Esophagus muscularis mucosa (tissue), 4 donors: ENCODE measurements at places on chromosomes 3 and 15. TPM values are rescaled to one million over a fixed set of nuclear protein-coding genes. Genes with fewer than 3 reads are reported as not detected.

Gene GASK1A
- 22.1 TPM for total RNA-seq

Gene MINDY2
- total RNA-seq: 29.8 TPM

Gene RYR3
- total RNA-seq: 5.0 TPM

Gene MKRN3
- 0.42 TPM for total RNA-seq

Gene KLHL24
- total RNA-seq: 132 TPM

Gene VWA5B2
- 0.32 TPM for total RNA-seq

- peaks cover 47% of the 10 kb centered on the region for H3K4me1 ChIP-seq
- DNase-seq: no peak
- H3K36me3 ChIP-seq: peaks cover 9% of the 10 kb centered on the region
- H3K4me3 ChIP-seq: peak overlapping the region; percentile 79
- no peaks in the 10 kb centered on the region for H3K27me3 ChIP-seq
- peak overlapping the region; percentile 90 for H3K27ac ChIP-seq
These were observed 1.2 kb downstream of the LARP6 start for GRCh38 chr15:70852501-70853317.

- peaks cover 7% of the 10 kb centered on the region for H3K27me3 ChIP-seq
- H3K36me3 ChIP-seq: no peaks in the 10 kb centered on the region
- no peaks in the 10 kb centered on the region for H3K4me1 ChIP-seq
- no peak overlapping the region for H3K27ac ChIP-seq
These were observed 11.4 kb upstream of the FETUB start for GRCh38 chr3:186628756-186629155.

GRCh38 chr3:177147790-177148189 is 49.5 kb downstream of the TBL1XR1 start:
- H3K27me3 ChIP-seq: no peaks in the 10 kb centered on the region
- H3K4me3 ChIP-seq: no peak overlapping the region
- no peak overlapping the region for H3K27ac ChIP-seq

DNA sequence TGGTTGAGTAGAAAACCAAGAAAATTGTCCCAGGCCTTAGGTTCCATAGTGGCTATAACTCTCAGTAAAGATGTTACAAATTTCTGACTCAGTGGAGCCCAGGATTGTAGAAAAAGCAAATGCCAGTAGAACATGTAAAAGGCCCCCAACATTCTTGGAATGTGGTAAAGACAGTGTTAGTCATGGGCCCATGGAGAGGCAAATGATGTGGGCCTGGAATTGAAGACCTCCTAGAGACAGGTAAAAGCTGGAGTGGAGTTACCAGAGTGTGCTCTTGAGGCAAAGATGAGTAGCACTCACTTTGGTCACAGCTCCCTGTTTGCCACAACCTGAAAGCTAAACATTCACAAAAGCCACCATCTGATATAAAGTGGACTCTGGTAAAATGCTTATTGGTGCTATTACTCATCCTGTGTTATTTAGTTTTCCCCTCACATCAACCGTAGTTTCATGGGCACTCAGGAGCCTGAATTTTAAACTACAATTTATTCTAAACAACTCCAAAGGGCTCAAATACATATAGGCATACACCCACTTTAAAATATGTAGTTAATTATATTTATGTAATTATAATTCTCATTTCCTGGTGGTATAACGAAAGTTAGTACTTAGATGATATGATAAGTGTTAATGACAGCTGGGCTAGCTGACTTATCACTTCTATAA is 359.6 kb upstream of the NECTIN3 start:
- H3K4me1 ChIP-seq: no peaks in the 10 kb centered on the region
- no peaks in the 10 kb centered on the region for H3K27me3 ChIP-seq
- H3K27ac ChIP-seq: no peak overlapping the region
- no peak for DNase-seq

DNA sequence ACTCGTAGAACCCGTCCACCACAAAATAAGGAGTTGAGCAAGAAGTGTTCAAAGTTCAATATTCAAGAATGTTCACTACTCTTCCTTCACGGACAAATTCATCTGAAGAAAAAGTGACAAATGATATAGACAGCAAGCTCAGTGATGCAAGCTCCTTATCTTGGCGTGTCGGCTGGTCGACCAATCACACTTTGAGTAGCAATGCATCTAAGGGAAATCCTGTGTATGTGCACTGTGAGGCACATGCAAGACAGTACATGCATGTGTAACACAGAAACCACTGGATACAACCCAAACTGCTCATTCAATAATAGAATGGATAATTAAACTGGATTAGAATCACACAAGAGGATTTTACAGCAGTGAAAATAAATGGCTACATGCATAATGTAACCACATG is 64.4 kb upstream of the CSPG5 start:
- no peaks in the 10 kb centered on the region for H3K4me1 ChIP-seq
- H3K27ac ChIP-seq: no peak overlapping the region
- no peaks in the 10 kb centered on the region for H3K27me3 ChIP-seq
- H3K36me3 ChIP-seq: peaks cover 21% of the 10 kb centered on the region
- no peak overlapping the region for H3K4me3 ChIP-seq

DNA sequence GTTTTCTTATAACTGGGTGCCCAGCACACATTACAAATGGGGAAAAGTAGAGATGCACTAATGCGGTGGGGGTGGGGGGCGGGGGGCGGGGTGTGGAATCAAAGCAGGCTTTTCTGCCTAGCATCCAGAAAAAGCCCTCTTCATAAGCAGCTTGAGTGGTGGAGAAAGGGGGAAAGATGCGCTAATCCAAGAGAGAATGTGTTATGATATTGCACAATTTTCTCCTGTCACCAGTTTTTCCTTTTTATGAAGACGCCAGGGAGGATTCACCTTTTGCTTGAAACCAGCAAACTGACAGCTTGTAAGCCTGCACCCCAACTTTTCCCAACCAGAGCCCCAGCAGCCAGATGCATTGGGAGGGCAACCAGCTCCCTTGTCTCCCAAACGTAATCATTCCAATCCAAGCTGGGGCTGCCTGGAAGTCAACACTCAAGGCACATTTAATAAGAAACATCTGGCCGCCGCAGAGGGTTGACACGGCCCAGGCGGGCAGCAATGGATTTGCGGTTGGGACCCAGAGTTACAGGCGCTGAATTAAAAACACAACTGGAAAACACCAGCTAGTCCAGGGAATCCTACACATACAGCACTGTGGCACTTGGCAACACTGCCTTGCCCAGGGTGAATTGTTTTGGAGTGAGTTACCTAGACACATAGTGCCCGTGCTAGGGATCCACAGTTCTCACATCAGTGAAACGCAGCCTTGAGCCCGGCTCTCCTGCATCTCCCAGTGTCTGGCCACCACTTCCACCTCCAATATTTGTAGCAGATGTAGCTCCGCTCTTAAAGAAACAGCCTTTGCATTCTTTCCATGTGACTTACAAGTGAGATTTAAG is 218.5 kb upstream of the PRICKLE2 start:
- peak overlapping the region; percentile 11 for H3K4me3 ChIP-seq
- H3K27me3 ChIP-seq: peaks cover 45% of the 10 kb centered on the region
- no peak overlapping the region for H3K27ac ChIP-seq
- no peak for DNase-seq

DNA sequence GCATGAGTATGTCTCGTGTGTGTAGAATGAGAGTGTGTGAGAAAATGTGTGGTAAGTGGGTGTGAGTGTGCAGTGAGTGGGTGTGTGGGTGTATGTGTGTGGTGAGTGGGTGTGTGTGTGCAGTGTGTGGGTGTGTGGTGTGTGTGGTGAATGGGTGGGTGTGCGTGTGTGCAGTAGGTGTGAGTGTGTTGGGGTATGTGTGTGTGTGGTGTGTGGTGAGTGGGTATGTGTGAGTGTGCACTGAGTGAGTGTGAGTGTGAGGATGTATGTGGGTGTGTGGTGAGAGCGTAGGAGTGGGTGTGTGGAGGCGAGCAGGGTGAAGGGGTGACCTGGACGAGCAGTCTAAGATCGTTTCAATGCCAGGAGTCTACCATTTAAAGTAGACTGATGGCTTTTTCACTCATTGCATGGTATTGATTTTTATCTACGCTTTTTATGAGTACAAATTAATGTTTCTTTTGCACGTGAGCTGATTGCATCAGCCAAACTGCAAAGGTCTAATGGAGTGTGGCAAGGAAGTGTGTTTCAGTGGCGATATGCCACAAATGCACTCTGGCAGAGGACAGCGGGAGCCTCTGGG is 1.6 kb upstream of the CPN2 start:
- H3K4me1 ChIP-seq: no peaks in the 10 kb centered on the region
- no peaks in the 10 kb centered on the region for H3K36me3 ChIP-seq
- no peak overlapping the region for H3K27ac ChIP-seq
- H3K27me3 ChIP-seq: no peaks in the 10 kb centered on the region
- DNase-seq: no peak

DNA sequence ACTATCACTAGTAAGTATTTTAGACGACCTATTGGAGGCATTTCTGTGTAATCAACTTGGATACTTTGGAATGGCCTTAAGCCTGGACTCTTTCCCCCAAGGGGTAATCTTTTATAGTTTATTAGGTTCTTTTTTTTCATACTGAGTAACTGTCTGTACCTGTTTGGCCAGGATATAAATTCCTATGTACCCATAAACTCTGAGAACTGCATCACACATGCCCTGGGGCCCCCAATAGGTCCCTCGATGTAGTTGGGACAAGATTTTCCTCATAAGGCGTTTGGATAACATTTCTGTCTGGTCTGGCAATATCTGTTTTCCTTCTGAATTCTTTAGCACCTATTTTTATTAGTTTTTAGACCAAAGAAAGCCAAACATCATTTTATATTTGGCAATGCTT is 86.4 kb upstream of the WNT7A start:
- no peak overlapping the region for H3K27ac ChIP-seq
- no peak overlapping the region for H3K4me3 ChIP-seq
- no peaks in the 10 kb centered on the region for H3K36me3 ChIP-seq
- no peaks in the 10 kb centered on the region for H3K27me3 ChIP-seq
- no peaks in the 10 kb centered on the region for H3K4me1 ChIP-seq
- DNase-seq: no peak

DNA sequence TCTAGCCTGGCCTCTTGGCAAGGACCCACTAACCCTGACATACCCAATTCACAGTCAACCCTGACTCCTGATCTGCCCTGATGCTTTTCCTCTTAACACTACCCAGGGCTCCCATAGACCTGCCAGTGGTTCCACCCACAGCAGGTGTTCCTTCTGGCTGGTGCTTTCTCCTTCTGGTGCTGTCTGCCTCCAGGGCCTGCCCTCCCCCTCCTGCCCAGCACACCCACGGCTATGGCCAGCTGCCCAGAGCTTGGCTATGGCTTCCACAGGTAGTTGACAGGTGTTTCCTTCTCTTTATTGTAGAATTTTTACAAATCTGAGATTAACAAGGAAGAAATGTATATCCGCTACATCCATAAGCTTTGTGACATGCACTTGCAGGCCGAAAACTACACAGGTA is 46.5 kb upstream of the MANF start:
- H3K27me3 ChIP-seq: no peaks in the 10 kb centered on the region
- peaks cover 9% of the 10 kb centered on the region for H3K36me3 ChIP-seq
- DNase-seq: no peak
- peaks cover 34% of the 10 kb centered on the region for H3K4me1 ChIP-seq
- H3K4me3 ChIP-seq: no peak overlapping the region

DNA sequence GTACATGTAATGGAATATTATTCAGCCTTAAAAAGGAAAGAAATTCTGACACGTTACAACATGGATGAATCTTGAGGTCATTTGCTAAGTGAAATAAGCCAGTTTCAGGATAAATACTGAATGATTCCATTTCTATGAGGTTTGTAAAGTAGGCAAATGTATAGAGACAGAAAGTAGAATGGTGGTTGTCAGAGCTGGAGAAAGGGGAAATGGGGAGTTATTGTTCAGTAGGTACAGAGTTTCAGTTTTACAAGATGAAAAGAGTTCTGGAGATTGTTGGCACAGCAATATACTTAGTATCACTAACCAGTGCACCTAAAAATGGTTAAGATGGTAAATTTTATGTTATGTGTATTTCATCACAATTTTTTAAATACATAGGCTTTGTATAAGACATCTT is 60.6 kb downstream of the USP8 start:
- H3K36me3 ChIP-seq: peaks cover 91% of the 10 kb centered on the region
- H3K27ac ChIP-seq: no peak overlapping the region
- no peaks in the 10 kb centered on the region for H3K27me3 ChIP-seq
- DNase-seq: no peak
- no peak overlapping the region for H3K4me3 ChIP-seq

DNA sequence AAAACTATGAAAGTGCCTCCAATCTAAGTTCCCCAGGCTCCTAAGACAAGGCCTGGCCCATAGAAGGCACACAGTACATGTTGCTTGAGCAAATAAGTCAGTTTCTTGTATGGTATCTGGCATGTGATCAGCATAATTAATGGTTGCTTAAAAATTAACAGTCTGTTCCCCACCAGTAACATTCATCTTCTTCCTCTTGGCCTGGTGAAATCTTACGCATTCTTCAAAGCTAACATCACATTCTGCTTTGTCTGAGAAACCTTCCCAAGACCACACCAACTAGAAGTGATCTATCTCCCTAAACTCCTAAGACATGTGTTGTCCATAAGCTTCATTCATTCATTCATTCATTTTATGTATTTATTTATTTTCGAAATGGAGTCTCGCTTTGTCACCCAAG is 48.1 kb downstream of the LIPC start:
- no peak for DNase-seq
- no peaks in the 10 kb centered on the region for H3K36me3 ChIP-seq
- no peaks in the 10 kb centered on the region for H3K27me3 ChIP-seq
- peaks cover 9% of the 10 kb centered on the region for H3K4me1 ChIP-seq
- H3K27ac ChIP-seq: no peak overlapping the region

DNA sequence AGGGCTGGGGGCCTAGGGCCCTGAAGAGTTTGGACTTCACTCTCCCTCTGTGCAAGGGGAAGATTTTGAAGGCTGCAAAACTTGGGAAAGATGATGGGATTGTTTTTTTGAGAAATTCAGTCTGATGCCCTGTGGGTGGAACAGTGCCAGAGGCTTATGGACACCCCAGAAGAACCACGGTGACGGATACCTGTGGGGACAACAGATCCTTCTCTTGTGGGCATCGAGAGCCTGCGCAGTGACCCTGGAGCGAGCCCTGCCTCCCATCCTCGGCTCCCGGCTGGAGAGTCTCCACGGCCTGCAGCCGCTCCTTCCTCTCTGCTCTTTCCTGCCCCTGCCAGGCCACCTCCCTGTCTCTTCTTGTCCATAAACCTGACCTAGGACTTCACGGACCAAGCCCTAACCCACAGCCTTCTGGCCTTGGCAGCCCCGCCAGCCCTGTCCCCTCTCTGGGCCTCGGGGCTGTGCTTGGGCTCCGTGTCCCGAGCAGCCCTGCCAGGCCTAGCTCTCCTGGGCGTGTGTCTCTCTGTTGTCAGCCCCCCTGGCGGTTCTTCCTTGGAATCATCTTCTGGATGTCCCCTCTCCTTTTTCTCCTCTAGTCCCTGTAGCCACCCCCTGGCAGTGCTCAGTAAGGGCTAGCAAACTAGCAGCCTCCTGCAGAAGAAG is 98.4 kb downstream of the VGLL4 start:
- H3K4me3 ChIP-seq: no peak overlapping the region
- H3K27me3 ChIP-seq: no peaks in the 10 kb centered on the region
- no peak for DNase-seq
- H3K27ac ChIP-seq: peak overlapping the region; percentile 31
- no peaks in the 10 kb centered on the region for H3K36me3 ChIP-seq
- peaks cover 18% of the 10 kb centered on the region for H3K4me1 ChIP-seq

GRCh38 chr3:23487015-23487414 is 283.9 kb downstream of the UBE2E2 start:
- H3K4me3 ChIP-seq: no peak overlapping the region
- no peaks in the 10 kb centered on the region for H3K27me3 ChIP-seq
- no peak for DNase-seq
- peaks cover 5% of the 10 kb centered on the region for H3K4me1 ChIP-seq
- no peak overlapping the region for H3K27ac ChIP-seq

GRCh38 chr3:74842141-74842540 is 227.7 kb upstream of the CNTN3 start:
- H3K27me3 ChIP-seq: no peaks in the 10 kb centered on the region
- no peak overlapping the region for H3K27ac ChIP-seq
- H3K4me1 ChIP-seq: no peaks in the 10 kb centered on the region
- no peak for DNase-seq
- H3K4me3 ChIP-seq: no peak overlapping the region
- H3K36me3 ChIP-seq: no peaks in the 10 kb centered on the region
